Muscle of arm (tissue), 14 donors: ENCODE measurements at places on chromosomes 11 and 22. TPM values are rescaled to one million over a fixed set of nuclear protein-coding genes. Genes with fewer than 3 reads are reported as not detected.

PVALB gene
- 17.3 TPM for polyA plus RNA-seq

KCNC1 gene
- polyA plus RNA-seq = not detected

FIBIN gene
- 78.8 TPM for polyA plus RNA-seq

HBG1 gene
- 6.4 TPM for polyA plus RNA-seq

IL17RA gene
- polyA plus RNA-seq = 4.6 TPM

NUDT22 gene
- 17.1 TPM for polyA plus RNA-seq

SHISA8 gene
- not detected for polyA plus RNA-seq

HTR3B gene
- not detected for polyA plus RNA-seq

GNAZ gene
- polyA plus RNA-seq = 3.9 TPM

OR8D4 gene
- 0.12 TPM for polyA plus RNA-seq

MIOX gene
- not detected for polyA plus RNA-seq

DEFB131B gene
- polyA plus RNA-seq = not detected

POGLUT3 gene
- 67.9 TPM for polyA plus RNA-seq

OR8K3 gene
- not detected for polyA plus RNA-seq

RRAS2 gene
- polyA plus RNA-seq = 38.8 TPM

ZNF280B gene
- 3.2 TPM for polyA plus RNA-seq

CD248 gene
- polyA plus RNA-seq = not detected

GLYATL1 gene
- not detected for polyA plus RNA-seq

CNGA4 gene
- 0.11 TPM for polyA plus RNA-seq

GLYAT gene
- not detected for polyA plus RNA-seq

ALDH3B1 gene
- 7.2 TPM for polyA plus RNA-seq

RTN4R gene
- polyA plus RNA-seq = 6.7 TPM

LYVE1 gene
- polyA plus RNA-seq = 85.3 TPM

EHF gene
- polyA plus RNA-seq = 23.1 TPM

IMMP1L gene
- polyA plus RNA-seq = 28.2 TPM

OR4C12 gene
- polyA plus RNA-seq = not detected

DERL3 gene
- polyA plus RNA-seq = 1.2 TPM

UQCC3 gene
- 4.4 TPM for polyA plus RNA-seq

SMC1B gene
- polyA plus RNA-seq = not detected

GGTLC2 gene
- polyA plus RNA-seq = not detected

FOLR1 gene
- polyA plus RNA-seq = 5.2 TPM

ANO3 gene
- polyA plus RNA-seq = 0.07 TPM

CCDC116 gene
- polyA plus RNA-seq = 0.12 TPM

CAVIN3 gene
- polyA plus RNA-seq = 22.4 TPM

PPFIBP2 gene
- 39.0 TPM for polyA plus RNA-seq

LARGE2 gene
- not detected for polyA plus RNA-seq

TAF1D gene
- polyA plus RNA-seq = 205 TPM

OR51B2 gene
- polyA plus RNA-seq = not detected

RGL4 gene
- 0.84 TPM for polyA plus RNA-seq

SPON1 gene
- 21.6 TPM for polyA plus RNA-seq

CFAP68 gene
- not detected for polyA plus RNA-seq

PHOX2A gene
- not detected for polyA plus RNA-seq

KCTD17 gene
- 22.7 TPM for polyA plus RNA-seq

ARHGAP20 gene
- 11.0 TPM for polyA plus RNA-seq

KRTAP5-10 gene
- polyA plus RNA-seq = not detected

NAALADL1 gene
- 10.7 TPM for polyA plus RNA-seq

DEUP1 gene
- not detected for polyA plus RNA-seq

RPLP2 gene
- 1,378 TPM for polyA plus RNA-seq

THAP12 gene
- 76.3 TPM for polyA plus RNA-seq

SLC1A2 gene
- not detected for polyA plus RNA-seq

RTN4RL2 gene
- 38.1 TPM for polyA plus RNA-seq

SPI1 gene
- 11.8 TPM for polyA plus RNA-seq

VPREB1 gene
- 0.44 TPM for polyA plus RNA-seq

CEND1 gene
- polyA plus RNA-seq = 0.13 TPM

SLC22A25 gene
- polyA plus RNA-seq = not detected

KCNA4 gene
- not detected for polyA plus RNA-seq

ENTHD1 gene
- polyA plus RNA-seq = not detected

FERMT3 gene
- 7.3 TPM for polyA plus RNA-seq
